ENCODE measurements at places on chromosomes 11 and 22.
A peak's percentile ranks its signal among the peaks of the same experiment; 100 is the strongest.

- DNase-seq = no peak
These were observed 14.8 kb downstream of the ARFGAP2 start for GRCh38 chr11:47161890-47162289.

- DNase-seq = no peak
These were observed 241.6 kb downstream of the ST3GAL4 start for GRCh38 chr11:126597041-126597440.

DNA sequence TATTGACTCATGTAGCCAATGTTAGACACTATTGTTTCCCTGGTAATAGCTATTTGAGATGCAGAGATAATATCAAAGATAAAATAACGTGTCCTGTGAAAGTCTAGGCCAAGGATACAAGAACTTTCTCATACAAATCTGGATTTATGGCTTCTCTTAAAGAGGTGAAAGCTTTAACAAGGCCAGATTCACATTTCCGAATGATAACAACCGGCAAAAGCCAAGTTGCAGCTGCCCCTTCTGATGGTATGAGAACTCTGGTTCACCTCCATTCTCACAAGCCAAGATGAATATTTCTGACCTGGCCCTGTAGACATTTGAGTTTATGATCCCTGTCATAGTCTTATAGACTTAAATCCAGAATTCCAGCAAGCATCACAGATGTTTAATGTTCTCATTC lies 230.4 kb upstream of the ZC3H12C start:
- DNase-seq = no peak

GRCh38 chr11:115497303-115497702 lies 6.9 kb downstream of the CADM1 start:
- no peak for DNase-seq

- no peak for DNase-seq
These were observed 67.2 kb downstream of the CCDC83 start for GRCh38 chr11:85922367-85922766.

DNA sequence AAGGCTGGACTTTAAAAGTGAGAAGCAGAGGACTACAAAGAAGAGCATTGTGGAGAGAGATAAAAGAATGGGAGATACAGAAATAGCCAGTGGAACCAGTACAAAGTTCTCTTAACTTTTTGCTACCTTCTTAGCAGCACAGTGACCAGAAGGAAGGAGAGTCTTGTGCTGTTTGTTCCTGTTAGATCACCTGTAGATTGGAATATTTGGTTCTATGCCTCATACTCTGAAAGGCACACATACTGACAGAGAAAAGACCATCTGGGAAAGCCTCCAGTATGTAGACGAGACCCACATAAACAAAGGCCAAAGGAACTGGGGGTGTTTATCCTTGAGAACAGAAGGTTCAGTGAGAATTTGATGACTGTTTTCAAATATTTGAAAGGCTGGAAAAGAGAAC lies 18.7 kb downstream of the RNF141 start:
- DNase-seq = no peak

- no peak for DNase-seq
These were observed 415.3 kb upstream of the CADM1 start for GRCh38 chr11:115919341-115920091.

GRCh38 chr22:24819487-24819886 lies 13.5 kb downstream of the SGSM1 start:
- DNase-seq = no peak

- DNase-seq = peak; percentile 97
These were observed 90.9 kb downstream of the LDLRAD3 start for GRCh38 chr11:36034551-36035331.

DNA sequence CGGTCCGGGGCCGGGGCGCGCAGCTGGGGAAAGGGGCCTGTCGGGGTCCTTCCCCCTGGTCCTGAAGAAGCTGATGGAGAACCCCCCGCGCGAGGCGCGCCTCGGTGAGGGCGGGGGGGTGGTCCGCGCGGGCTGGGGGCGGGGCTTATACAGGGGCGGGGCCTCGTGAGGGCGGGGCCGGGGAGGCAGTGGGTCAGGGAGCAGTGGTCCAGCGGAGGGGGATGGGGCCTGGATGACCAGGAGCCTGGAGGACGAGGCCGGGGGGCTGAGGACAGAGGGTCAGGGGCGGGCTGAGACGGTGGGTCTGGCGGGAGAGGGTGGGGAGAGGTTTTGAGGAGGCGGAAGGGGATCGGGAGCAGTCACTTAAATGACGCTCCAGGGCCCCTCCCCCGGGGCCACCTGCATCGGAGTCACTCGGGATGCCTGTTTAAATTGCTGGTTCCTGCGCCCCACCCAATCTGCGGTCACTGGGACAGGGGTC lies 396 bp downstream of the TEF start:
- no peak for DNase-seq

DNA sequence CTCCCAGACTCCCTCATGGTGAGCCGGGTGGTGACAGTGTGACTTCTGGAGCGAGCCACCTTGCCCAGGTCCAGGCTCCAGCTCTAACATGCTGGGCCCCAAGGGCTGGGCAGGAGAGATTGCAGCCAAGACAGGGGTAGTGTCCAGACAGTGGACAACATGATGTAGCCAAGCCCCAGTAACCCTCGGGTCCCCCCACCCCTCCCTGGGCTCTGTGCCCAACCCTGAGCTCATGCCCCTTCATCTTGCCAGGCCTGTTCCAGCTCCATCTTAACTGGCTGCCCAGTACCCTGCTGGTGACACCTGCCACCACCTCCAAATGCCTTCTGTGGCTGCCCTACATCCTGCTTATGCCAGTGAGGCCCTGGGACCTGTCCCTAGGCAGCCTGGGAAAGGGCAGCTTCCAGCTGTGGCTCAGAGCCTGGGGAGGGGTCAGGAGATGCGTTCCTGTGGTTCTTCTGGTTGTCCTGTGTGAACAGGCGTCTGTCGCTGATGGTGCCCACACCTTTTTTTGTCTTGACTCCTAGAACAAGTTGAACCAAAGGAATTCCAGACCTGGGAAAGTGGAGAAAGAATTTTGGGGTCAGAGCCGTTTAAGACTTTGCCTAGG lies 12.5 kb upstream of the SYT12 start:
- DNase-seq = no peak

- DNase-seq = no peak
These were observed 459.9 kb upstream of the CADM1 start for GRCh38 chr11:115964091-115964490.

- peak; percentile 69 for DNase-seq
These were observed at the start of gene PITPNM1 for GRCh38 chr11:67504950-67505581. TSS of gene PITPNM1 (minus strand) at chr11:67505363. CDS start at chr11:67504180, 1,183 bp downstream.

DNA sequence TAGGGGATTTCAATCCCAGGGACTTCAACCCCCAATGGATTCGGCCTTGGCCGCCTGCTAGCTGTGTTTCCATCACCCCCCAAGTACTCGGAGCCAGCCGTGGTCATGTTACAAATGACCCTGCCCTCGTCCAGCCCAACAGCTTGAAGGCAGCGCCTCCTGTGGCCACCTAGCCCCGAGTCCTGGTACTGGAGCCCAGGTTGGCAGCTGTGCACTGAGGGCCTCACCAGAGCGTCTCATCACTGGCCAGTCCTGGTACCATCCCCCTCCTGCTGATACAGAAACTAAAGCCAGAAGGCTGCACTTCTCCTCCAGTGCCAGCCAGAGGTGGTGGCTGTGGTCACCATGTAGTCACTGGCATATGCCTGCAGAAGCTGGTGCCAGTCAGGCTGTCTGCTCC lies 44.9 kb upstream of the FADD start:
- DNase-seq = peak; percentile 20

GRCh38 chr22:44309137-44309536 lies 3.6 kb downstream of the SHISAL1 start:
- peak; percentile 98 for DNase-seq

GRCh38 chr11:83051760-83052671 lies 19.7 kb downstream of the RAB30 start:
- DNase-seq = peak; percentile 99

GRCh38 chr11:65487467-65488272 lies 11.2 kb upstream of the MALAT1 start:
- DNase-seq = peak; percentile 100

Measured in EH (cell line).